Stimulated activated CD4-positive, alpha-beta T cell treated with anti-CD3 and anti-CD28 coated beads, Interleukin-2, amount 100 ng/mL, for 24 hours (primary cell): ENCODE measurements at places on chromosomes 11 and 22.

DNA sequence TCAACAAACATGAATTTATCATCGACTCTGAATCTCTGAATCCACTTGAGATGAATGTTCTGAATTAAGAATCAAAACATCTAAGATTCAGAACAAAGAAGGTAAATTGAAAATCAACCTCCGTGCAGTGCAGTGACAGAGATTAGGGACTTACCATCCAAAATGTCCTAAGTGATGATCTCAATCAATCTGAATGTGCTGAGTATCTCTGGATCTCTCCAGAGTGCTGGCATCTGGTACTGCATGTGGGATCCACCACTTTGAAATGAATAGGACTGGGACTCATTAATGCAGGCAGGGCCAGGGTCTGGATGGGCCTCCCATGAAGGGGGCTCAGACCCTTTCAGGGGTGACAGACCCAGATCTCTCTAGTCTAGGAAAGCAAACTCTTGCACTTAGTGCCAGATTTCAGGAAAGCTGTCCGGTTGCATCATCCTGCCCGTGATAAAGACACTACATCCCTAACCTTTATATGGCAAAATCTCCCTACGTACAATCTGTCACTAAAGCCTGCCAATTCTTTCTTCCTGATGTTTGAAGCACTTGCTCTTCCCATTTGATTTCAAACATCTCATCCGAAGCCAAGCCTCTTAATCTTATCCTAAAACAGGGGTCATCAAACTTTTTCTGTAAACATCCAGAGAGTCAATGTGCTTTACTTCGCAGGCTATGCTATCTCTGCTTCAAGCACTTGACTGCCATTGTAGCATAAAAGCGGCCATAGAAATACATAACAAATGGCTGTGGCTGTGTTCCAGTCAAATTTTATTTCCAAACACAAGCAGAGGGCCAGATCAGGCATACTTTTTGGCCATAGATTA is 263.3 kb downstream of the LARGE1 start:
- DNase-seq = no peak

DNA sequence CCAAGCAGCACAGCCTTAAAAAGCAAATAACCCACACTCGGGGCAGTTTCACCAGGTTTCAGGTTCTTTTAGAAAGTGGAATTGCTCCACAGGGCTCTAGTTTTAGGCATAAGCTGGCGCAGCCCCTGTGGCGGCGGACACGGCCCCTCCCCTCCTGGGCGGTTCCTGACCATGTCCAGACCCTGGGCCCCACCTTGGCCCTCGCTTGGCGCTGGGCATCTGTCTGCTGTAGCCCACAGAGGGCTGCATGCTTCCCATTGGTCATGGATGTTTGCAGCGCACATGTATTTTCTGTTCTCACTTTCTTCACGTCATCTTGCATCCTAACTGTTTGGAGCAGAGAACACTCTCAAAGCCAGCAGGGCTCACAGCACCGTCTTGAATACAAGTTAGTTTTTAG is 244.3 kb downstream of the BRD1 start:
- DNase-seq = no peak

DNA sequence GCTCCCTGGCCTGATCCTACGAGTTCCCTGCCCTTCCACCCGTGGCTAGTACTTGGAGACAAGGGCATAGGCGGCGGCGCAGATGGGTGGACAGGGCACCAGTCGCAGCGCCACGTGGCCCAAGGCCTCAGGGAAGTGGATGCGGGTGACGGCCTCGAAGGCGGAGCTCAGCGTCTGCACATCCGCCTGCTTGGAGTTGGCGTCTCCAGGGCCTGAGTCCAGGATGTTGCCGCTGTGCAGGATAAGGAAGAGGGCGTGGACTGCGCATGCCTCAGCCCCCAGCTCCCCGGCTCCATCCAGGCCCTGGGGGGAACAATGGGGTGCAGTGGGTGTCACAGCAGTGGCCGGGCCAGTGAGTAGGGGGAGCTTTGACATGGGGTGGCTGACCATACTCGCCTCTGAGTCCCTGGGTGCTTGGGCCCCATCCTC is 6.6 kb downstream of the PITPNM1 start:
- no peak for DNase-seq

DNA sequence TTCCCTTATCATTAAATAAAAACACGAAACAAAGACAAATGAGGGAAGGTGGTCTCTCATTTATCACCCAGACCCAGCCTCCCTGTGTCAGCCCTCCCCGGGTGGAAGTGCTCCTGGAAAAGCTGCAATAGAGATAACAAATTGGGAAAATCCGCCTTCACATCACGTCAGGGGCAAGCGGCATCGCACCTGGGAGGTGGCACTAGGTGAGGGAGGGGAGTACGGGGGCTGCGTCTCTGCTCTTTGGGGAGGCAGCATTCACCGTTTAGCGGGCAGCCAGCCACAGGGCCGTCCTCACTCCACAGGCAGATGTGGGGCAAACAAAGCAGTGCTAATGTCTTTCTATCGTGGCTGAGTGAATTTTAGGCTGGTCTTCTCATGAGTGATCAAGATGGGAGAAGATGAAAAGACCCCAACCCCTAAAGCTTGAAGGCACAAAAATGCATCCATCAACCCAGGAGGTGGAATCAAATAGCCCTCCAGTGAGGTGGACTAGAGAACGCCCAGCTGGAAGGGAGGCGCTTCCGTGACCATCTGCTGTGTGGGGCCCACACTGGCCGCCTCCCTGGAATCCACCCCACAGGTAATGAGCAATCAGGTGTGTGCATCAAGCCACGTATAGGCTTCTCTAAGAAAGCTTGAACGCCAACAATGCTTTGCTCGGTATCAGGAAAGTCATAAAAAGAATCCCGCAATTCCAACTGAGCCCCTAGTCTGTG is 629.5 kb downstream of the BRD1 start:
- no peak for DNase-seq

- DNase-seq = no peak
These were observed 397.7 kb downstream of the TBC1D22A start for GRCh38 chr22:47160141-47160541.

DNA sequence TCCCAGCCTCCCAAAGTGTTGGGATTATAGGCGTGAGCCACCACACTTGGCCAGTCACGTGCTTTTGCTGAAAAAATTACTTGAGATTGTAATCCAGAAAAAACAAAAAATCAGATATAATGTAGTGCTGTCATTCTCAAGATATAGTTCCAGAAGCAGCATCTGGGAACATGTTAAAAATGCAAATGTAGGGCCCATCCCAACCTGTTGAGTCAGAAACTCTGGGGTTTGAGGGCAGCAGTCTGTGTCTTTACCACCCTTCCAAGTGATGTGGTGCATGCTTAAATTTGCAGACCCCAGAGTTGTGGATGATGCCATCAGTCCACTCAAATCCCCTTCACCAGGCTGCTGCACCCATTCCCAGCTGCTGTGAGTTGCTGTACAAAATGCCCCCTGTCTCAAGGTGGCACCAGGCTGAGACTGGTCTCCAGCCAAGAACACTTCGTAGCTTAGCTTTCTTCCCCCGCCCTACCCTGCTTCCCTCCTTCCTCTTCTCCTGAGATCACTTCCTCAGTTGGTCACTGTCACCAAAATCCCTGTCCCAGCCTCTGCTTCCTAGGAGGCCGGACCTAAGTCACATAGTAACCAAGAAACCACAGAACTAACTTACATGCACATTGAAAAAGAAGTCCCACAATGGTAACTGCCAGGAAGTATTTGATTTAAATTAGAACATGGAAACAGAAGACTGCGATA is 18.2 kb upstream of the ARRB1 start:
- DNase-seq = no peak

- peak; percentile 45 for DNase-seq
These were observed at the start of gene ABCG4 for GRCh38 chr11:119149018-119149785. ABCG4 (plus strand) TSS chr11:119149052; CDS start chr11:119149966, 914 bp downstream.

GRCh38 chr11:118291477-118292135 is 12.9 kb upstream of the CD3E start:
- no peak for DNase-seq

GRCh38 chr11:64894070-64894811 is 15.8 kb upstream of the EHD1 start:
- DNase-seq = peak; percentile 98

DNA sequence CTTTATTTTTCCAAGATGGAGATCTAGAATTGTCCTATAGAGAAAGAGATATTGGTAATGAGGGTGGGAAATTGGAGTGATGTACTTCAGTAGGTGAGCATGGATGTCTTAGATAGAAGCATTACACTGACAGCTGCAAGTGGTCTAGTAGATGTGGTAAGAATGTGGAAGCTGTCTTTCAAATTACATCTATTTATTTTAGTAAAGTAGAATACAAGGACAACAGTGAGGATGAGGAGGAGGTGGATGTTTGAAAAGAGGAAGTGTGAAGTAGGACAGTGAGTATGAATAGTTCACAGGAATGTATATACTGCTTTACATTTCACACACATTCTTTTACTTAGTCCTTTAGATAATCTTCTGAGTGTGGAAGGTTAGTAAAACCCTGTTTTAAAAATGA is 64.2 kb downstream of the HIPK3 start:
- DNase-seq = no peak

DNA sequence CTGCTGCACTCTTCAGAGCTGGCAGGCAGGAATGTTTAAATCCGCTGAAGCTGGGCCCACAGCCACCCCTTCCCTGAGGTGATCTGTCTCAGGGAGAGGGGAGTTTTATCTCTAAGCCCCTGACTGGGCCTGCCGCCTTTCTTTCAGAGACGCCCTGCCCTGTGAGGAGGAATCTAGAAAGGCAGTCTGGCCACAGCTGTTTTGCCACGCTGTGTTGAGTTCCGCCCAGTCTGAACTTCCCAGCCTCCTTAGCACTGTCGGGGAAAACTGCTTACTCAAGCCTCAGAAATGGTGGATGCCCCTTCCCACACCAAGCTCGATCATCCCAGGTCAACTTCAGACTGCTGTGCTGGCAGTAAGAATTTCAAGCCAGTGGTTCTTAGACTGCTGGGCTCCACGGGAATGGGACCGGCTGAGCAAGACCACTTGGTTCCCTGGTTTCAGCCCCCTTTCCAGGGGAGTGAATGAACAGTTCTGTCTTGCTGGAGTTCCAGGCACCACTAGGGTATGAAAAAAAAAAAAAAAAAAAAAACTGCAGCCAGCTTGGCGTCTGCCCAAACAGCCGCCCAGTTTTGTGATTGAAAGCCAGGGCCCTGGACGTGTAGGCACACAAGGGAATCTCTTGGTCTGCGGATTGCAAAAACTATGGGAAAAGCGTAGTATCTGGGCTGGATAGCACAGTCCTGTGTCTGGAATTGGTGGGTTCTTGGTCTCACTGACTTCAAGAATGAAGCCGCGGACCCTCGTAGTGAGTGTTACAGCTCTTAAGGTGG is 127.4 kb downstream of the SPON1 start:
- DNase-seq = no peak

- DNase-seq = no peak
These were observed 4.5 kb upstream of the SMARCB1 start for GRCh38 chr22:23782252-23782651.

DNA sequence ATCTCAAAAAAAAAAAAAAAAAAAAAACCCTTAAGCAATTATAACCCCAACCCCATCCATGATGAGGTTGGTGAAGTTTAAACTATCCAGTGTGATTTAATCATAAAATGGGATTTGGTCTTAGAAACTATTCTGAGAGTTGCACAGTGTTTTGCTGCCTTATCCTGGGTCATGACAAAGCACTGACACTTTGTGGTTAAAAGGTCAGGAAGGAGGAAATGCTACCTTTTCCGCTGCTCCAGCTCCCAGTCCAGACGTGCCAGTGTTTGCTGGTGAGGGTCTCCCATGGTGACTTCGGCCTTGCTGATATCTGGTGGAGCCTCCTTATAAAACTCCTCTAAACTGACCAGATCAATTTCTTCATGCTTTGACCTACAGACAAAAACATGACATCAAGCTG is 14.5 kb downstream of the THOC5 start:
- DNase-seq = no peak
